ENCODE measurements at places on chromosomes 6 and 20.
A peak's percentile ranks its signal among the peaks of the same experiment; 100 is the strongest.

DNA sequence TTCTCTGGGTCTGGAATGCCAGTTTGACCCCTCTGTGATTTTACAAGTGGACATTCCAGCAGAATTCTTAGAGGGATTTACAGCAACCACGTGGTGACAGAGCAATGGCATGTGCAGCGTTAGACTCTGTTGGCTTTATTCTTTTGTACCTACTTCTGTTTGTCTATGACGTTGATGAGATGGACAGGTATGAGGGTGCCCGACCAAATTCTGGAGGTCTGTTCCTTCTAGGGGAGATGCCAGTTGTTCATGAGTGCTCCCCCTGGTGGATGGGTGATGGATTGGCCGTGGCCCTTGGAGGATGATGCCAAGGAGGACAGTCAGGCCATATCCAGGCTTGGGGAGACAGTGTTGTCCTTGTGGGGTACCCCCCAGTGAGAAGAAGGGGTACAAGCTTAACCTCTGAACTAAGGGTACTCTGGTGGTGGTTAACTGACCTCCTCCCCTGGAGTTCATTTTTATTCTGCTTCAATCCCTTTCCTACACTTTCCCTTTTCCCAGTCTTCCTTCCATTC lies 198.6 kb downstream of the DTNBP1 start:
- peak; percentile 71 for ATAC-seq

- no peak for ATAC-seq
Observed at GRCh38 chr20:7765221-7765620, 175.0 kb downstream of the HAO1 start.

GRCh38 chr20:64119301-64119680 lies 11.9 kb upstream of the NPBWR2 start:
- no peak for ATAC-seq

DNA sequence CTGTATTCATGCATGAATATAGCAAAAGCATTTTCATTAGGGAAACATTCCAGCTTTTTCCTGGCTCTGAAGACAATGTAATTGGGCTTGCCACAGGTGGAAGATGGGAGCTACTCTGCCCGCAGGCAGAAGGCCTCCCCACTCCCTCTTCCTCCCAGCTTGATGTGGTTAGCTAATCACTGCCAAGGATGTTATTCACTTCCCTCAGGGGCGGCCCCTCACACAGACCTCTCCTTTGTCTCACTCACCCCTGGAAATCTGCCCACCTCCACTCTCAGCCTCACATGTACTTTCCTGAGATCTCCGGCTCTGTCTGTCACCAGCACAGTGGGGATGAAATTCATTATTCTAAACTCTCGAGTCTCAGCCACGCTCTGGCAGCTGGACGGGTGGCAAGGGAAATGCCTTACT lies 100.7 kb downstream of the ANKRD60 start:
- no peak for ATAC-seq

- ATAC-seq: peak; percentile 68
Observed at GRCh38 chr6:106098383-106099234, 12.5 kb downstream of the PRDM1 start.

- no peak for ATAC-seq
Observed at GRCh38 chr20:17832236-17832915, 132.6 kb downstream of the BANF2 start.

- ATAC-seq: no peak
Observed at GRCh38 chr20:63246490-63247288, 7.6 kb downstream of the NKAIN4 start.

DNA sequence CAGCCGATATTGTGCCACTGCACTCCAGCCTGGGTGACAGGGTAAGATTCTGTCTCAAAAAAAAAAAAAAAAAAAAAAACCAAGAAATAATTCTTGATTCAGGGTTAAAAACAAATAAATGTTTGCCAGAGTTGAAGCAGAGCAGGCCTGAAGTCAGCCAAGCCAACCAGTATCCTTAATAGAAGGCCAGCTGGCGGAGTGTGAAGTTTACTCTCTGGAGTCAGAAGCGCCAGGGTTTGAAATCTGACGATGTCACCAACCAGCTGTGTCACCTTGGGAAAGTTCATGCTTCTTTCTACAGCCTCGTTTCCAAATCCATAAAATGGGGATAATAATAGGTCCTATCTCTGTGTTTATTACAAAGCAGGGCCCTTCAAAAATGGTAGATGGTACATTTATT lies 73.0 kb upstream of the ENPP5 start:
- no peak for ATAC-seq

DNA sequence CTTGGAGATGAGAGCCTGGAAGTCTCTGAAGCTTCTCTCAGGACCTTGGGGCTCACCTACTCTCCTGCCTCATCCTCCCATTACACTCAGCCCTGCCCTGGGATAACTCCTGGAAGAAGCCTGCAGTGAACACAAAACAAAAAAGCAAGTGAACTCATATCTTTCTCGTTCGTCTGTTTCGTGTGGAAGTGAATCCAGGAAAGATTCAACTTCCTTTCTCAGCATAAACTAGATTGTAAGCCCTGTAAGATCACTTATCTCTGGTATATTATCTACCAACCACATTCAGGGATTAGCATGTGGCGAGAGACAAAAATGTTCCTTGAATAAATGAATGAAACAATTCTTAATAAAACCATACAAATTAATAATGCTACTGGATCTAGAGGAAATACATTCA lies 36.5 kb upstream of the FAM83C start:
- ATAC-seq: no peak

DNA sequence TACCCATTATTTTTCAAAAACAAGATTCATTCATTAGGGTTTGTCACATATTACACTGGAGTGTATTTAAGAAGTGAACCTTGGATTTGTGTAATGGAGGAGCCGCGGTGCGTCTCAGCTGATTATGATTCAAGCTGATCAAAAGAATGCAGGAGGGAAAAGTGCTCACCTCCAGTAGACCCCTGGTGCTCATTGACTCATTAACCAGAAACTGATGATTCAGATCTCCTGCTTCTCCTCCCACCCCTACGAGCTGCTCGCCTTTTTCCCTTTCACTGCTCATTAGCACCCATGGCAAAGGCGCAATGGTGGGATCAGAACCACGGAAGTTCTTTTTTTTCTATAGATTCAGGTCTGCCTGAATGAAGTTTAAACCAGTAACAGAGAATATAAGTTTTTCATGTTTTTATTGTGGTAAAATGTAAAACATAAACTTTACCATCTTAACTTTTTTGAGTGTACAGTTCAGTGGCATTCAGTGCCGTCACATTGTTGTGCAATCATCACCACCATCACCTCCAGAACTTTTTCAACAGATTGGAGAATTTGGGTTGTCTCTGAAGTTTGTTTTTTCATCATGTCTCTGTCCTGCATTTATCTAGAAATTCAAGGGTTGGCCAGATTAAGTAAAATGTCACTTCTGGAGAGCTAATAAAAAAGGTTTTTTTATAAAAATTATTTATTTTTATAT lies 101.6 kb downstream of the LINC00237 start:
- no peak for ATAC-seq

DNA sequence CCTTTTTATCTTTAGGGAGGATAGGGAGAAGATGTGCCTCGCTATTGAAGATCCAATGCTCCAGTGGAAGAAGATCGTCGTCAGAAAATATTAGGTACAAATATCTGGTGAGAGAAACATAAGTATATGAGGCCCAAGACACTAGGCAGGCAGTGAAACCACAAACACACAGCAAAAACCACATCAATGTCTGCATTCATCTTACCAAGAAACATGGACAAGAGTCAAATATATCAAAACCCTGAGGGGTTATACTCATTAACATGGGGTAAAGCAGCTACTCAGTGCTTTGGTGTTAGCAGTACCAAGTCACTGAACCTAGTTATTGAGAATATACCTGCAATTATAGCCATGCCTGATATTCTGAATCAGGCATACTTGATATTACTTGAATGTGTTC lies 101.4 kb upstream of the FAM184A start:
- ATAC-seq: peak; percentile 53

DNA sequence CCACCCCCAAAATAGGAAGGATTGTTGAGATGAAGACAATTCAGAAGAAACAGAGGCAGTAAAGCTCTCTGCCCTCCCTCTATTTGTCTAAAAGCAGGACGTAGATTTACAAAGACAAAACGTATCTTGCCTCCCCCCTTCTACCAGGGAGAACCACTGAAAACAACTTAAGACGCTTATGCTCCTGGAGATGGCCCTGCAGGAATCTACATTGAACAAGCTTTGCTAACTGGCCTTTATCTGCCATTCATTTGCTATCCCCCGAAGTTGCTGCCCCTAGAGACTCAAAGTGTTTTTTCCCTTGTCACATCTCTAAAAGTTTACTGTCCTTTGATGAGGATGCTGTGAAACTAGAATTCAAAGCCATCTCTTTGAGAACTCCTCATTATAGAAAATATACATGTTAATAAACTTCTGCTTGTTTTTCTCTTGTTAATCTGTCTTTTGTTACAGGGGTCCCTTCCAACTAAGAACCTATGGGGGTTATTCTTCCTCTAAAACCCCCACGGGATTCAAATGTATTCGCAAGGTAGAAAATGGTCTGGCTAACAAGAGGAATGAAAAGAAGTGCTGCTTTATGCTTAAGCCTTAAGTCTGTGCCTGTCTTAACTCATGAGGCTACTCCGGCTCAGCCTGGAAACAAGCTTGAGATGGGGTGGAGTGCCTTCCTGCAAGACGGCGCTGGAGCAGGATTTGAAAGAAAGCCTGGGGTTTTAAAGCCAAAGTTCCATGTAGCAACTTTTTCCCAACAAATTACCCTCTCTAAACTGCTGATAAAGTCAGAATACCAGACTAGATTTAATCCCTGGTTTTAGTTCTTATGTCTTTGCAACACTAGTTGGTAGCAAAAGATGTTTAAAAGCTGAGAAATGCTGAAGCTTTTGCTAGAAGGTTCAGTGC lies 88.0 kb downstream of the CLIC5 start:
- no peak for ATAC-seq

- ATAC-seq: peak; percentile 47
Observed at GRCh38 chr20:62587757-62588402, 54.4 kb upstream of the SLCO4A1 start.

GRCh38 chr6:129235167-129236000 lies 352.4 kb downstream of the LAMA2 start:
- no peak for ATAC-seq

DNA sequence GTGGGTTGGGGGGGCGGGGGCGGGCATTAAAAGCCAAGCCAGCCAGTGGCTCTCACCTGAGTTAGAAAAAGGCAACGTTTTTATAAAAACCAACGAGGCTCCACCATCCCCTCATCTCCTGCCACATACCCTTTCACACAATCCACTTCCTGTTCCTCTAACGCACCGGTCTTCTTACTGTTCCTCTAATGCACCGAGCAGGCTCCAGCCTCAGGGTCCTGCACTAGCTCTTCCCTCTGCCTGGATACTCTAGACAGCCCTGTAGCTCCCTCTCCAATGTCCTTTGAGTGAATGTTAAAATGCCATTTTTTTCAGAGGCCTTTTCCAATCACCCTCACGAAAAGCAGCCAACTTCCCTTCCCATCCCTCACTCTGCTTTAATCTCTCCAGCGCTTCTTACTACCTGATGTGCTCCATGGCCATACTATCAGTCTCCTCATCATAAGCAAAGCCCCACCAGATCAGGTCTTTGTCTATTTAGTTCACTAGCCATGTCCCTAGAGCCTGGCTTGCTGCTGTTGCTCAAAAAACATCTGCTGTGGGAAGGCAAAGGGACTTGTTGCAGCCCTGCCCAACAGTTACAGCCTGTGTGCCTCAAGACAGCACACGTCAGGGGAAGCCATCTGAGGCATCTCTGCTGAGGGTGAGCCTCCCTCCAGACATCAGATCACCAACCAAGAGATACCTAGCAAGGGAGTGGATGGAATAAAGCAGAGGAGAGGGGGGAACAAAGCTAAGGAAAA lies 3.9 kb downstream of the FKBP1A start:
- ATAC-seq: no peak

DNA sequence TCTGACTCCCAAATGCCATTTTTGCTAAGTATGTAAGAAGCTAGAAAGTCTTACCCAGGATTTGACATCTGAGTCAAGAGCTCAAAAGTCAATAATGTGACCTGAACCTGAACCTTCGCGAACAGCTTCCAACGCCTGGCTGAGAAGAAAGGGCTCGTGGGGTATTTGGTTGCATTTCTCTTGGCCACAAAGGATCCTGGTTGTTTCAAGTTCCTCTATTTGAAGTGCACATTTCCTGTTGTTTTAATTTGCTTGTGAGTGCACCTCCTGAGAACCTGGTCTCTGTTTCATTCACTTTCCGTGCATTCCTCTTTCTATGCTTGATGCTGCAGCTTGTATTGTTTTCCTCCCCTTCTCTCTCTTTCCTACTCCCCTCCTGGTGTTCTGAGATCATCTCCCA lies 212.5 kb downstream of the FOXA2 start:
- ATAC-seq: no peak

DNA sequence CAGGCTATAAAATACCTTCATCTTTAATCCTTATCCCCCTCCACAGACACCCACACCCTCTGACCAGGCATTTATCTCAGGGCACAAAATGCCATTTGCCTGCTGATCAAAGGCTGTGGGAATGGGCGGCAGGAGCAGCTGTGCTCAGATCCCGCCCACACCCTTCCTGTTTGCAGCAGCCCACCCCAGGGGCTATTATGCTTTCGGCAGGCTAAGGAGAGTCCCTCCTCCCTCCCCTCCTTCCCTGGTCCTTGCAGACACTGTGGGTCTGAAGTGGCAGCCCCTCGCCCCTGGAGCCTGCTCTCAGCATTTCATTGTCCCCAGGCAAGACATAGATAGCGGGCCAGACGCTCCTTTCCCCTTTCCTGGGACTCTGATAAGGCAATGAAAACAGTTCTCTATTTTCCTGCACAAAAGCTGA lies 220.8 kb upstream of the HEY2 start:
- ATAC-seq: no peak

DNA sequence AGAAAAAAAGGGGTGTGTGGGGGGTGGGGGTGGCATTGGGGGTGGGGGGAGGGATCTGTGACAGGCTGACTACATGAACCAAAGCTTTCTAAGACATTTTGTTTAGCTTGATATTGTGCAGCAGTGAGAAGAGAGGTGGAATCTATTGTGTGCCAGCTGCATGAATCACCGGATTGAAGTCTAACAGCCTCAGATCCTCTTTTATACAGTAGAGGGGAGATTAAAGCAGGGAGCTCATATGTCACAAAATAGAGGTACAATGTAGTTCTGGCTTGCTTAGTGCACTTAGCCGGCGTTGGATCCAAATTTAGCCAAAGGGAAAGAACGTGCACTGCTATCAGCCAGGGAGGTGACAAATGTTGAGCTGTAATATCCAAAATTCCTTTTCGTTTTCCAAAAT lies 404.2 kb upstream of the CITED2 start:
- ATAC-seq: no peak

GRCh38 chr6:165184192-165184979 lies 125.0 kb downstream of the C6orf118 start:
- no peak for ATAC-seq

DNA sequence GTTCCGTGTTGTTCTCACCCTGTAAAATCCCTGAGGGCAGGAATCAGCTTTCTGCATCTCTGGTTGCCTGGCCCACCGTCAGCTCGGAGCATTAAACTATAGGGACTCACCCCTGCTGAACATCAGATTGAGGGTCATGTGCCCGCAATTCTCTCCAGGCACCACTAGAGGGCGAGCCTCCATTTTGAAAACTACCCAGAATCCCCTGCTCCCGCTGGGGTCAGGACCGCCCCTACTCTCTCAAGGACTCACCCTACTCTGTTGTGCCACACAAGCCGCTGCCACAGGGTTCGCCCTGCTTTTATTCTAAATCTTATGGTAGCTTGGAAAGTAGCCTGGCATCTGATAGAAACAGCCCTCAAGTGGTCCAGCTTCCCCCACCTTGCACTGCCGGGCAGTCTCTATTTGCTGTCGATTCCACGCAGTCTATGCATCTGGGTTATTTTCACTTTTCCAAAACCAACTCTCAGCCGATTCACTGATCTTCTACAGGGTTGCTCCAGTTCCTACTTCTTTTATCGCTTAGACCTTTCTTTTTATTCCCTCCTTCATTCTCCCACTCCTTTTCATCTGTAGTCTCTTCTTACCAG lies 244.1 kb upstream of the QKI start:
- peak; percentile 32 for ATAC-seq

Measured in activated CD4-positive, CD25-positive, alpha-beta regulatory T cell treated with anti-CD3 and anti-CD28 coated beads, Interleukin-2, amount 50 U/mL, for 24 hours (primary cell).